ENCODE measurements at places on chromosomes 2 and 18. TPM values are rescaled to one million over a fixed set of nuclear protein-coding genes. Genes with fewer than 3 reads are reported as not detected.

PROKR1 gene
- not detected for total RNA-seq

DUSP2 gene
- total RNA-seq = 13.7 TPM

PDCD1 gene
- 4.2 TPM for total RNA-seq

CCDC85A gene
- total RNA-seq = 16.8 TPM

CD207 gene
- total RNA-seq = not detected

SLC9A2 gene
- total RNA-seq = 1.1 TPM

CABLES1 gene
- 29.0 TPM for total RNA-seq

SLC8A1 gene
- 27.7 TPM for total RNA-seq

CASP8 gene
- total RNA-seq = 43.5 TPM

FER1L5 gene
- 0.37 TPM for total RNA-seq

LYG1 gene
- not detected for total RNA-seq

SOCS6 gene
- 29.2 TPM for total RNA-seq

C2orf81 gene
- total RNA-seq = 2.6 TPM

PPP1R1C gene
- 10.9 TPM for total RNA-seq

POLR1A gene
- total RNA-seq = 12.0 TPM

SCG2 gene
- 0.79 TPM for total RNA-seq

FSHR gene
- not detected for total RNA-seq

SLC4A3 gene
- 1.7 TPM for total RNA-seq

CERKL gene
- 0.37 TPM for total RNA-seq

AGXT gene
- 0.44 TPM for total RNA-seq

C2orf78 gene
- not detected for total RNA-seq

OR6B2 gene
- total RNA-seq = not detected

ESPNL gene
- total RNA-seq = not detected

BMPR2 gene
- 78.8 TPM for total RNA-seq

CROCC2 gene
- 17.1 TPM for total RNA-seq

HIBCH gene
- 16.8 TPM for total RNA-seq

SCN1A gene
- total RNA-seq = 11.5 TPM

DNAJC5G gene
- not detected for total RNA-seq

APLF gene
- total RNA-seq = 3.7 TPM

IL18R1 gene
- 46.9 TPM for total RNA-seq

ERICH2 gene
- 5.2 TPM for total RNA-seq

Data from upper lobe of left lung (tissue), 6 donors.